ENCODE measurements at places on chromosomes 3 and 15.

- no peak for DNase-seq
Measured at GRCh38 chr3:108897883-108898282, 55.8 kb downstream of the GUCA1C start.

DNA sequence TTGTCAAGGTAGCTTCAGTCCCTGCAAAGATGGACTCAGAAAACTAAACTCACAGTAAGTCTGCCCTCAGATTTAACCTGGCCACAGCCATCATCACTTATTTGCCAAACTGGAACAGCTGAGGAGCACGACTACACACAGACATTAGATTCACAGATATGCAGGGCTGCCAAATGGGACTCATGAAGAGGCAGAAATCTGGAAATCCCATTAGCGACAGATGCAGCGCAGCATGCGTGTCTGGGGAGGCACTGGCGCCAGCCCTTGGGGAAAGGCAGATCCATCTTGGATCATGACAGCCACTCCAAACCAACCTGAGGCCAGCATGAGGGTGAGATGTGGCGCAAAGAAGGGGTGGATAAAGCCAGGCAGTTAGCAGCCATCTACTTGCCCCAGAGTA lies 160.7 kb upstream of the TSC22D2 start:
- no peak for DNase-seq

GRCh38 chr3:184005941-184006507 lies 11.7 kb downstream of the ABCC5 start:
- DNase-seq: peak; percentile 27

DNA sequence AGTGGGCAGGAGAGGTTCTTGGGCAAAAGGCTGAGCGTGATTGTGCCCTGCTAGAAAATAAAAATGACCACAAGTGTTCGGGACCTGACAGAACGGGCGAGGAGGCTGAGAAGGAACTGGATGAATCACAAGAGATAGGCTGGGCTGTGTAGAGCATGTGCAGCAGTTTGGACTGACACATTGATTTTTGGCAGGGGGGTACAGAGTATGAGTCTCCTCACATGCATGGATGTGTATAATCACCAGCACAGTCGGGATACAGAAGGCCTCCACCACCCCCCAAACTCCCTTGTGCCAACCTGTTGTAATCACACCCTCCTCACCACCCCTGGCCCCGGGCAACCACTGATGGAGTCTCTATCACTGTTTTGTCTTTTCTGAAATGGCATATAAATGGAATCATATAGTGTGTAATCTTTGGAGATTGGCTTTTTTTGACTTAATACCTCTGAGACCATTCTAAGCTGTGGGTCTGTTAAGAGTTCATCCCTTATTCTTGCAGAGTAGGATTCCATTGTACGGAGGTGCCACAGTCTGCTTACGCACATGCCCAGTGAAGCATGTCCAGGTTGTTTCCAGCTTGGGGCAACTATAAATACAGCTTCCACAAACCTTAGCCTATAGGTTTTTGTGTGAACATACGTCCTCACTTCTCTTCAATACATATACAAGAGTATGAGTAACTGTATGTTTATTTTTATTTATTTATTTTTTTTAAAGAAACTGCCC lies 438.8 kb downstream of the FOXP1 start:
- DNase-seq: no peak

Measured in GM12878 (cell line).